ENCODE measurements at places on chromosomes 2 and 18.

DNA sequence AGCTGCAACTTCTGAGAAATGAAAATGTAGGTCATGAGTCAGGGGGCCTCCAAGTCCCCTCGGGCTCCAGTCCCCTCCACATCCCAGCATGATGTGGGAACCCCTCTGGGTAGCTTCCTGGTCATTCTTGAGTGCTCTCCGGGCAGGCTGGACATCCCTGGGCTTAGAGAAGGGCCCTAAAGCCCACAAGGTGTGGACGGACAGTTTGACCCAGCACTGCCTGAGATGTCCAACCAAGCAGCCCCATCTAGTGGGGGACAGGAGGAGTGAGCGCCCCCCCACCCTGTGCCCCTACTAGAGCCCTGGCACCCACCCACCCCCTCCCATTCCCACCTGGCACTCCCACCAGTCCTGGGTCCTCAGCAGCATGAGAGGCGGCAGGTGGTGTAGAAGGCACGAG, 46.0 kb downstream of the CYP27C1 start:
- H3K36me3 ChIP-seq: no peaks in the 10 kb centered on the region
- DNase-seq: peak; percentile 75
- no peak overlapping the region for H3K4me3 ChIP-seq
- peaks cover 35% of the 10 kb centered on the region for H3K4me1 ChIP-seq
- no peaks in the 10 kb centered on the region for H3K27me3 ChIP-seq

GRCh38 chr18:27616324-27616723, 431.2 kb upstream of the CHST9 start:
- no peaks in the 10 kb centered on the region for H3K27me3 ChIP-seq
- no peak overlapping the region for H3K27ac ChIP-seq
- H3K4me1 ChIP-seq: no peaks in the 10 kb centered on the region
- H3K36me3 ChIP-seq: no peaks in the 10 kb centered on the region
- H3K4me3 ChIP-seq: no peak overlapping the region

- peak overlapping the region; percentile 60 for H3K27ac ChIP-seq
- peak; percentile 89 for DNase-seq
- H3K4me3 ChIP-seq: peak overlapping the region; percentile 37
- H3K4me1 ChIP-seq: peaks cover 24% of the 10 kb centered on the region
These were observed 3.9 kb upstream of the PSMD1 start for GRCh38 chr2:231052494-231053451.

- no peak overlapping the region for H3K4me3 ChIP-seq
- no peaks in the 10 kb centered on the region for H3K36me3 ChIP-seq
- H3K4me1 ChIP-seq: no peaks in the 10 kb centered on the region
- H3K27ac ChIP-seq: no peak overlapping the region
- H3K27me3 ChIP-seq: peaks cover 55% of the 10 kb centered on the region
- no peak for DNase-seq
These were observed 122.2 kb upstream of the PXDN start for GRCh38 chr2:1866402-1867111.

GRCh38 chr2:231622963-231623362, 30.3 kb downstream of the TEX44 start:
- DNase-seq: no peak
- H3K27me3 ChIP-seq: no peaks in the 10 kb centered on the region
- no peak overlapping the region for H3K4me3 ChIP-seq
- no peaks in the 10 kb centered on the region for H3K36me3 ChIP-seq
- H3K4me1 ChIP-seq: peaks cover 17% of the 10 kb centered on the region

DNA sequence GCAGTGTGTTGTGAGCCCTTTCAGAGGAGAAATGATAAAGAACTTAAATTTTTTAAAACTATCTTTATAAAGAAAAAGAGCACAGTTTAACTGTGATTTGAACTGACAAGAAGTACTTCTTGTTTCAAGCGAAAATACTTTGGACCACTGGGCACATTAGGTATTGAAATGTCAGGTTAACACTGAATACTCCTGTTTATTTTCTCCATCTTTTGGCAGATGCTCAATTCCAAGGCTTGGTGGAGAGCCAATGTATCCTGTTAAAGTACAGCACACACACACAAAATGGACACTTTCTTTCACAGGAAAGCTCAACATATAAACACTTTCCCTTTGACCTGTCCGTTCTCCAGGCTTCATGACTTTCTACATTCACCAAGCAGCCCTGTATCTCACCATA, 32.6 kb upstream of the SP3 start:
- no peaks in the 10 kb centered on the region for H3K36me3 ChIP-seq
- DNase-seq: no peak
- H3K4me3 ChIP-seq: no peak overlapping the region
- H3K27ac ChIP-seq: peak overlapping the region; percentile 62
- H3K27me3 ChIP-seq: no peaks in the 10 kb centered on the region
- H3K4me1 ChIP-seq: peaks cover 37% of the 10 kb centered on the region

All from sigmoid colon (tissue), 7 donors.